Fibroblast of skin of right quadriceps (primary cell): ENCODE measurements at places on chromosomes 1 and 21.

DNA sequence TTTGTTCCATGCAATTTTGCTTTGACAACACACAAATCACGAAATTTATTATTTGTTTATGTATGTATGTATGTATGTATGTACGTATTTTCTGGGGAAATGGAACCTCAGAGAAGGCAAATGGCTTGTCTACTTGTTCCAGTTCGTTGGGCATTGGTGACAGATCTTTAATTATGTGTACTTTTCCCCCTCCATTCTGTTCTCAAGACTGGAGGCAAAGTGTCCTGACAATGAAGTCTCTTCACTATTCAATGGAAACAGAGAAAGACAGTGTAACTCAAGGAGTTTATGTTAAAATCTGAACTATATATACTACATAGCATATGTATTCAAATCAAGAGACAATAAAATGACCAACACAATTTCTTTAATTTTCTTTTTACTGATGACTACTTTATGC, 245.7 kb upstream of the PTBP2 start:
- no peak for DNase-seq

DNA sequence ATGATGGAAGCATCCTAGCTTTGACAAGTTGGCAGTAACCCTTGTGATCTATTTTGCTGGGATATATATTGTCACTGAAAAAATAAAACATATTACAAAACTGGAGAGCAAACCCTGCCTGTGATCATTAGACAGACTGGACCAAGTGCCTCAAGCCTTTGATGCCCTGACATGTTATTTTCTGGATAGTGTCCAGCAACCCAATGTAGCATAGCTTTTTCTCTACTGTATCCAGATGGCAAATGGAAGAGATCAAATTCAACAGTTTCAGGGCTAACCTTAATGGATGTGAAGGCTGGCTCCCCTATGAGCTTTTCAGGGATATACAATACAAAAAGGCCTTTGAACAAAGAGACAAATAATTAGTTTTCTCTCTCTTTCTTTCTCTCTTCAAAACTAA, 25.1 kb downstream of the WARS2 start:
- DNase-seq, result no peak

DNA sequence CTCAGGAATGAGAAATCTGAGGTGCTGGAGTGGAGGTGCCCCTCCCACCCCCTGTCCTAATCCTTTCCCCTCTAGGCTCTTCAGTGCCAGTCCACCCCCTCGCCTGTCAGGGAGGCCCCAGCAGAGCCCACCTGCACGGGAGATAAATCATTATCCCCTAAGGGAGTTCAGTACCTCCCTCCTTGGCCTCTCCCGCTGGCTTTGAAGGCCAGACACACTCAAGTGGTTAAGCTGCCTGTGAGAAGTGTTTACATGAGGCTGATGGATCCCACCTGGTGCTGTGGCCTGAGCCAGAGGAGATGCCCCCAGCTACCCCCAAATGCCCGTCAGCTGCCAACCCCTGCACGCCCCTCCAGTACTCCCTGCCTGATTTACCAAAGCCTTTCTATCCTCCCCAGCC, 3.7 kb downstream of the RSPO1 start:
- DNase-seq, result no peak

DNA sequence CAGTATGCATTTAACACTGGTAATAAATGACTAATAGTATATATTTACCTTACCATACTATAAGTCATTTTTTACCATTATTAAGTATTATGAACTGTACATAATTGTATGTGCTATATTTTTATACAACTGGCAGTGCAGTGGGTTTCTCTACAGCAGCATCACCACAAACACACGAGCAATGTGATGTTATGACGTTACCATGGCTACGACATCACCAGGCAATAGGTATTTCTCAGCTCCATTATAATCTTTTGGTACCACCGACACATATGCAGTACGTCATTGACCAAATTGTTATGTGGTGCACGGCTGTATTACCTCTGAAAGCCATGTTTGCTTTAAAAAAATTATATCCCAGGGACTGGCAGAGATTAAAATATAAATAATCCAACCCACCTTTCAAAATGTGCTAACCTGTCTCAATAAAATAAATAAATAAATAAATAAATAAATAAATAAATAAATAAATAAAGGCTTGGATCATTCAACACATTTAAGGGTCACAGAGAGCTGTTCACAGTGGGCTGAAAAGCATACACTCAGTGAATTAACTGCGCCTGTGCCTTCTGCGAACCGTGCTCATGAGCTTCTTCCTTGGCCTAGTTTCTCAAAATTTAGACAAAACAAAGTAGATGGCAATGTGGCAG, 121.4 kb upstream of the SLC35F3 start:
- DNase-seq, result no peak

- no peak for DNase-seq
These were observed 85.5 kb upstream of the CACNA1E start for GRCh38 chr1:181397845-181398244.

- no peak for DNase-seq
These were observed 169.1 kb downstream of the NTNG1 start for GRCh38 chr1:107309962-107310361.

DNA sequence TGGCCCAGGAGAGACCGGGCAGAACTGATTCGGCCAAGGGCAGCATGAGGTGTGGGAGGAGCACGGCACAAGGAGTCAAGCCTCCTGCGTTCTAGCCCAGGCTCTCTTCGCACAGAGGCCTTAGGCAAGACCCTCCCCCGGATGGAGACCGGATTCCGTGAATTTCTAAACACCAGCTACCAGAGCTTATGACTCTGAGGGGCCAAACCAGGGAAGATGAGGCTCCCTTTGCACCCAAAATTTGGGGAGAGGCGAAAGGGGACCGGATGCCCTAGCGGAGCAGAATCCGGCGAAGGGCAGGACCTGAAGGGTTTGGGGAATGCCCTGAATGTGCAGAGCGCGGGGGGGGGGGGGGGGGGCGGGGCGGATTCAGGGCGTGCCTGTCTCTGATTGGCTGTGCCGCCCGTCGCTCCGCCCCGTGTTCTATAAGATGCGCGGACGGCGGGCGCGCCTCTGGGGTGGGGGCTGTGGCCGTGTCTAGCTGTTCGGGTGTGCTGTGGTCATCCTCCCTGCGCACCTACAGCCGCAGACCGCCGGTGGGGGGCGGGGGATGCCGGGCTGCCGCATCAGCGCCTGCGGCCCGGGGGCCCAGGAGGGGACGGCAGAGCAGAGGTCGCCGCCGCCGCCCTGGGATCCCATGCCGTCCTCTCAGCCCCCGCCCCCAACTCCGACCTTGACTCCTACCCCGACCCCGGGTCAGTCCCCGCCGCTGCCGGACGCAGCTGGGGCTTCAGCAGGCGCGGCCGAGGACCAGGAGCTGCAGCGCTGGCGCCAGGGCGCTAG, at the start of gene TRNP1:
Gene TRNP1 (plus strand): TSS at position 456 of the 783 bp plus-strand sequence. CDS start 95 bp downstream, at position 551.
- peak; percentile 82 for DNase-seq

DNA sequence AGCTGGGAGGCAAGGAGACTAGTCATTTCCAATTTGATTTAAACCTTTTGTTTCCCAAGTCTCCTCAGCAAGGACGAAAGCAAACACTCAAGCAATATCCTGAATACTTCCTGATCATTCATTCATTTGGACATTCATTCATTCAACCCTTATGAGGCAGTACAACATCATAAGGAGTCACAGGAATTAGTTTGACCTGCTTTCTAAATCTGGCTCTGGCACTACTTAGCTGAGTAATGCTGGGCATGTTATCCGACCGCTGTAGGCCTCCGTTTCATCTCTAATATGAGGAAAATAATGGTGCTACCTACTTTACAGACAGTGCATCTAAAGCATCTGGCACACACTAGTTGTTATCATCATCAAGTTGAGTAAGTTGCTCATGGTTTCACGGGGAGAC, 11.7 kb downstream of the FAM78B start:
- DNase-seq, result no peak

- no peak for DNase-seq
These were observed 6.7 kb downstream of the C1orf105 start for GRCh38 chr1:172427191-172427590.

DNA sequence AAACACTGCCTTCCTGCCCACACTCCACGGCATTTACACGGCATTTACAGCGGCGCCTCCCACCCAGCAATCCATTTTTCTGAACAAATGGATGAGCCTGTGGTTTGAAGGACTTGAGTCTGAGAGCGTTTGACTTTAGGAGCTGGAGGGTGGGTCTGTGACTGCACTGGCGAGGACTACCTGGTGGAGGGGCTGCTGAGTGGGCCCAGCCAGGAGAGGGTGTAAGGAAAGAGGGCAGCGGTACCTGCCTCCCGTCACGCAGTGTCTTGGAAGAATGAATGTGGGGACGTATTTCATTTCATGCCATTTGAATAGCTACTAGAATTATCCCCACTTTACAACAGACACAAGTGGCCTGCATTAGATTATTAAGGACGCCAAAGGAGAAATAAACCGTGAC, 62.9 kb downstream of the B3GALT5 start:
- no peak for DNase-seq

DNA sequence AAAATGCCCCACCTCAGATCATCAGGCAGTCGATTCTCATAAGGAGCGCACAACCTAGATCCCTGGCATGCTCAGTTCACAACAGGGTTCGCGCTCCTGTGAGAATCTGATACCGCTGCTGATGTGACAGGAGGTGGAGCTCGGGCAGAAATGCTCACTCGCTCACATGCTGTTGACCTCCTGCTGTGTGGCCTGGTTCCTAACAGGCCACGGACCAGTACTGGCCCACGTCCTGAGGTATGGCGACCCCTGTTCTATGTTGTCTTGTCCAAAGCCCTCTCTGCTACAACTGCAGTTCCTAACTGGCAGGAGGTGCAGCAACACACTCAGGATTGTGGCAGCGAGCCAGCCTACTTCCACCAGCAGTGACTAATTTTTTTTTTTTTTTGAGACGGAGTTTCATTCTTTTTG, 70.6 kb downstream of the CLSTN1 start:
- DNase-seq, result peak; percentile 79

- DNase-seq, result no peak
These were observed 5.5 kb upstream of the TOMM20 start for GRCh38 chr1:235134171-235134570.

DNA sequence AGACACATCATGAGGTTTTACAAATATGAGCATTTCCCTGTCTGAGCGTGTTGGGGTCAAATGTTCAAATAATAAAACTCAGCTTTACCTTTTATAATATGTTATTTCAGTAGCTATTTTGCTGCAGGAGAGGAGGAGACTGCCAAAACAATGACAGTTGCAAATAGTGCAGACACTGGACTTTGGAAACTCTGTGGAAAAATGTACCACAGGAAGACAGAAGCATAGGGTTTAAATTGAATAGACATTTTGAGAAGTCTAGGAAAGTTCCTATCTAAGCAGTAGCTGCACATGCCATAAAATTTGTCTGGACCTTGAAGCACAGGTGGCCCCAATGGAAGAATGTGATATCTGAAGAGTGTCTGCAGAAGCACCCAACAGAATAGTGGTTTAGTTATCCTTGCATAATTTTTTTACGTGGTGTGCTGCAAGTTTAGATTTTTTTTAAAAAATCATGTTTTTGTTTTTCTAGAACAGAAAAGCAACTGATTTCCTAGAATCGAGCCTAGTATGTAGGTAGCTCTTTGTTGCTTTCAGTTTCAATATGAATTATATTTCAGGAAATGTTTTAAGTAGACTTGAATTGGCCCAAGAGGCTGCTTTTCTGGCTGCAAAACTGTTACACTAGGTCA, 14.0 kb upstream of the GBP5 start:
- no peak for DNase-seq

DNA sequence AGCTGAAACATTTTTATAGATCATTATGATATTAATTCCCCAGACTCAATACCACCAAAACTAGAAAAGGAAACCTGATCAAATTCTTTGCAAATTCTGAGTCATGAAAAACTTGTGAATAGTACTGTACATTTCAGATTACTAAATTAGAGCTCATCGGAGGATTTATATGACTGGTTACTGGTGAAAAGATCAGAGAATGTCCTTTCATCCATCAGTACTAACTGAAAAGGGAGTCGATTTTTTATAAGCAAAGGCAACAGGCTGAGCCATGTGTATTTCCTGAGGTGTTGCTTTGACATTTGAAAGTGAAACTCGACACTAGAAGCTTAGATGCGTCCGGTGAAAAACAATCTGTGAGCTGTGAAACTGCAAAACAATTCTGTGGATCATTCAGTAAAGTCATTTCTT, 155.7 kb downstream of the TNFSF18 start:
- no peak for DNase-seq

DNA sequence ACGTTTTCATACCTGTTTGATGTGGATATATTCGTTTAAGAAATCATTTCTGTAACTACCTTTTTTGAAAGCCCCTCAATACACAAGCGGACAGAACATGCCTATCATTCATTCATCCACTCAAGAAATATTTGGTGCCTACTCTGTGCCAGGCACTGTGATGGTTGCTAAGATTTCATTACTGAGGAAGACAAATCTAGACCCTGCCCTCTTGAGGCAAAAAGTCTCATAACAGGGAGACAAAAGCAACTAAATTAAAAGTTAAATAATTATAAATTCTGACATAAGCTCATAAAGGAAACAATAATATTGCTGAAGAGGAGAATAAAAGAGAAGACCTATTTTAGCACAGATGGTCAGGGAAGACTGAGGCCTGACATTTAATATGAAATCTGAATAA, 203.5 kb upstream of the ZNHIT6 start:
- no peak for DNase-seq

- no peak for DNase-seq
These were observed 57.3 kb downstream of the SLC37A1 start for GRCh38 chr21:42570841-42571387.

- no peak for DNase-seq
These were observed 44.8 kb downstream of the PCNT start for GRCh38 chr21:46368533-46369285.

DNA sequence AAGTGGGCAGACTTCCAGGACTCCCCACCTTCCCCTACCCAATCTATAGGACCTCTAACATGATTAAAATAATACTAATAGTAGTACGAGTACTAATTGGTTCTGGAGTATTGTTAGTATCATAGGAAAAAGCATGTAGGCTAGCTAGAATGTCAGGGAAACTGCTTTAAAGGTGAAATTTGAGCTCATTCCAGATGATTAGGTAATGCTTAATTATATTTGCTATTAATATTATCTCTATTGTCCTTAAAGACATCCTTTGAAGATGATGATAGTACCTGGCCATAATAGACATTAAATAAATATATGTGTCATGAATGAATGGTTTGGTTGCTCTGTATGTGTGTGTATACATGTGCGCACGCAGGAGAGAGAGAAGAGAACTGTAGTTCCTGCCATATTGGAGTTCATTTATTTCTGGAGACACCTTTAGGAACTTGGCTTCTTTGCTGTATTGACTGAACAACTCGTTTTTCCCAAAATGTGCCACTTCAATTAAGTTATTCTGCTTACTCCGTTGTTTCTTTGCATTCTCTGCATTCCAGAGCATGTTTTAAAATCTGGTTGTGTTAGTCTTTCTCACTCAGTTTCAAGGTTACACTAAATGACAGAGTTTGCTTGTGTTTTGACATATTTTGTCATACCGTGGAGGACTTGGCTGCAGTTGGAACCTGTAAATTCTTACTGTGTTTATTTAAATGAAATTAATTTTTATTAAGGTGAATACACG, 117.1 kb downstream of the OSBPL9 start:
- peak; percentile 7 for DNase-seq

- DNase-seq, result no peak
These were observed 58.9 kb downstream of the HSPG2 start for GRCh38 chr1:21878009-21878773.

GRCh38 chr1:226322986-226323385, 14.0 kb upstream of the LIN9 start:
- no peak for DNase-seq
